ENCODE measurements at places on chromosomes 4 and X.

- no peak for DNase-seq
Measured at GRCh38 chrX:137743414-137743813, 177.5 kb downstream of the ZIC3 start.

GRCh38 chrX:49212209-49212608 is 12.2 kb upstream of the SYP start:
- no peak for DNase-seq

DNA sequence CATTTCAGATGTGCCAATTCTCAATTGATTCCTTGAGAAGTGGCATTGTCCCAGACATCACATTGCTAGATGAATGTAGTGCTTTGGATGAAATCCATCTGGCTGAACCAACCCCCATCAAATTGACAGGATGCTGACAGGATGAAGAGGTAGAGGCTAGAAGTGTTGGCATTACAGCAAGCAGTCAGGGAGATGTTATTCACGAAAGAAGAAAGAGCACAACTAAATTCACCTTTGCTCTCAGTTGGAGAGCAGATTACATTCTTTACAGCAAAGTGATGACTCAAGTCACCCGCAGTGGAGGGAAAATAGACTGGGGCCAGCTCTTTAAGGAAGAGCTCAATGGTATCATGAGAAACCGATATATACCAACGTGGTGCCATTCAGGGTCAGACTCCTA is 259.6 kb downstream of the C4orf33 start:
- no peak for DNase-seq

DNA sequence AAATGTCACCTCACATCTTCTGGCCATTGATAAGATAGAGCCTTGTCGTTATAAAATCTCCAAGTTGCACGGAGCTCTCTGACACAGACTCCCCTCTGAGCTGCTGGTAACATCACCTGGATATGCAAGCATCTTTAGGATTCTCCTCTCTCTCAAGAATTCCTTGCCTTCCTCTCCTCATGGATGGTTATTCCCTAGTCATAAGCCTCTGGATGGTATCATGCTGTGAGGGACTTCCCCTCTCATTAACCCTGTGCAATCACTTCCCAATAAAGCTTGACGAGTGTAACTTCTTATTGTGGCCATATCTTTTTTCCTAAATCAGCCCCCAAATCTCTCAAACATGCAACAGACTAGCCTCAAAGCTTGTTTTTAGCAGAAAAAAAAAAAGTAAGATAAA is 1057.0 kb upstream of the SLIT2 start:
- no peak for DNase-seq

- no peak for DNase-seq
Measured at GRCh38 chr4:632926-633325, 7.6 kb downstream of the PDE6B start.

DNA sequence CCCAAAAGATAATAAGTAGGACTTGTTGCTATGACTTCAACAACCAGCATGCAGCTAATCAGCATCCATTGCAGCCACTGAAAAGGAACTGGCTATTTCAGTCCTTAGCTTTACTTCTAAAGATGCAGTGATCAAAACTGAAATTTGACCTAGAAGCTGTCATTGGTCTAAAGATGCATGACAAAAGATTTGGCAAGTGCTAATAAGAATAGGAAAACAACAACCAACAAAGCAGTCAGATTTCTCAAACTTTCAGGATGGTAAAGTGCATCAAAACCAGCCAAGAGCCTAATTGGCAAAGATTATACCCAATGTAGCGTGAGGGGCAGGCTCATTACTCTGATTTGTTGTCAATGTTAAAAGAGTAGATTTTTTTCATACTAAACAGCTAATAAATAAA is 77.1 kb upstream of the WDR17 start:
- no peak for DNase-seq

GRCh38 chrX:39808471-39808917 is 289.3 kb downstream of the BCOR start:
- DNase-seq, result no peak

GRCh38 chr4:189845145-189845846 is 95.4 kb upstream of the FRG1 start:
- DNase-seq, result no peak

- no peak for DNase-seq
Measured at GRCh38 chr4:104022226-104022625, 302.4 kb upstream of the TACR3 start.

DNA sequence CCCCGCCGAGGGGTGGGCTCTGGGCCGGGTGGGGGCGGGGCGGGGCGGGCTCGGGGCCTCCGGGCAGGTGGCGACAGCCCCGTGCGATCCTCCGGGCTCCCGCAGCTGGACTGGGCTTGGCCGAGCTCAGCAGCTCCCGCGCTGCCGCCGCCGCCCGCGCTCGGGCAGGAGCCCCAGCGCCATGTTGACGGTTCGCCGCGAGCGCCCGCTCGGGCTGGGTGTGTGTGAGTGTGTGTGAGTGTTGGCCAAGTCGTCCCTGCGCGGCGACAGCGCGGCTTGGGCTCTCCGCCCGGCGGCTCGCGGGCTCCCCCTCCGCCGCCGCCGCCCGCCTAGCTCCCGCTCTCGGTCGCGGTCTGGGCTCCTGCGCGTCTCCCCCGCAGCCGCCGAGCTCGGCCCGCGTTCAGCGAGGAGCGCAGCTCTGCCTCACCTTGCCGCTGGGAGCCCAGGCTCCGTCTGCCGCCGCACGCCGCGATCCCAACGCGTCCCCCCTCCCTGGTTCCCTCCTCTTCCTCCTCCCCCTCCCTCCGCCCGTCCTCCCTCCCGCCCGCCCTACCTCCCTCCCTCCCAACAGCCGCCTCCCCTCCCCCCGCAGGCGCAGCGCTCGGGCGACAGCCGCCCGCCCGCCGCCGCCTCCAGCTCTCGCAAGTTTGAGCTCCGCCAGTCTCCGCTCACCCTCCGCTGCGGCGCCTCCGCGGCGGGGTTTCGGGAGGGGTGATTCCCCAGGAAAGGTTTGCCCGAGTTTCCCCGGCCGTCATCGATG is at the start of gene BCOR:
Gene BCOR (minus strand): TSS at position 455 of the 760 bp plus-strand sequence. CDS start 20,029 bp downstream, outside the sequence.
- peak; percentile 72 for DNase-seq

GRCh38 chrX:4994855-4995254 is 1233.8 kb downstream of the NLGN4X start:
- no peak for DNase-seq

DNA sequence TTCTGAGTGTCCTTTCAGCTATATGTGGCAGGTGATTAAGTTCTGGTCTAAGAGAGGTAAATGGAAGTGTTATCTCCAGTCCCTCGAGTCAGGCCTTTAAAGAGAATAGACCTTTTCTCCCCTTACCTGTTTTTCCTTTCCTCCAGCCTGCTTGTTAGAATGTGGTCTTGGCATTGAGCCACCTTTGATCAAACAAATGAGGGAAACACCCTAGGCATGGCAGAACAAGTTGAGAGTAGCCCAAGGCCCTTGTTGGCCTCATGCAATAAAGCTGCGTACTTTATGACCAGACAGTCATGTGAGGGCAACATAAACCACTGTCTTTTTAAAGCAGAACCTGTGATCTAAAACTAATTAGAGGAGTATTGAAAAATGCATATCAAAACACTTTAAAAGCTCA is 13.2 kb upstream of the IL13RA2 start:
- no peak for DNase-seq

DNA sequence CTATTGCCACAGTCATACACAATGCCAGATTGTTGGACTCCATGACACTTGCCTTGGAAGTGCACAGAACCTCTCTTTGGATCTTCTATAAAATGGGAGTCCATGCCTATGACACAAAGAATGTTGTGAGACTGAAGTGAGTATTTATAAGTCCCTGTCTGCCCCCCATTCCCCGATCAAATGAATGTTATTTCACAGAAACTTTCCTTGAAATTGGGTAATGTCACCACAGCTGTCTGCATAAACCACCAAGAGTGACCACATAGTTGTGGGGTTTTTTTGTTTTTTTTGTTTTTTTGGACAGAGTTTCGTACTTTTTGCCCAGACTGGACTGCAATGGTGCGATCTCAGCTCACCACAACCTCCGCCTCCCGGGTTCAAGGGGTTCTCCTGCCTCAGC is 27.1 kb upstream of the REST start:
- DNase-seq, result no peak

DNA sequence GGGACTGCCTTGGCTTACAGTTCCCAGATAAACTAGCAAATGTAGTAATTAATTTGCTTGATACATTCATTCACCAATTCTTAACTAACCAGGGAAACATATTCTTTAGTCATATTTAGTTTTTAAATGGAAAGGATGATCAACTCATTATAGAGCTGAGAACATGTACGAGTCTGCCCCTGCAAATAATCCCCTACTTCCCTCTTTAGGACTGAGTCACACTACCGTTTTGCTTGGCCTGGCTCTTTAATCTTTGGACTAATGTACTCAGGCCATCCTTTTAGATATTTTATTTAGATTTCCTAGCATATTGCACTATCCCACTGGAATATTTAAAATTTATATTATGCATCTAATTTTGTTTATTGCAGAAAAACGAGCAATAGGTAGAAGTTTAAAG is 105.5 kb upstream of the LCORL start:
- no peak for DNase-seq

- DNase-seq, result no peak
Measured at GRCh38 chr4:71711985-71712348, 71.9 kb downstream of the GC start.

GRCh38 chr4:42216664-42217063 is 64.2 kb upstream of the BEND4 start:
- DNase-seq, result no peak

- peak; percentile 77 for DNase-seq
Measured at GRCh38 chrX:69615779-69616456, at the start of gene EDA. TSS of gene EDA (plus strand) at chrX:69616113.

DNA sequence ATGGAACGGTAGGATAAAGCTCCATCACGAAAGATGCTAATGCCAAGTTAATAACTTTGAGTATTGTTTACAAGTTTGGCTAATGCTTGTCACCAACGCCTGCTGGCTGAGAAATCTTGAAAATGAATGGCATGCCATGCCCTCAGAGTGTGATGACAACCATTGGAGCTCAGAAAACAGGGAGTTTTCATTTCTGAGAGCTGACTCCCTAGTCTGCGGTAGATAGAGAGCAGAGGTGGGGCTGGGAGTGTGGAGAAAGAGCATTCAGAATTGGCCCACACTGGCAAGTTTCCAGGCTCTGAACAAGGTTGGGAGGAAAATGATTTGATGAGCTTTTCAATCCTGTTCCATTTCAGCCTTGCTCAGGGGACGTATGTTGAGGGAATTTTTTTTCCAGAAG is 183.9 kb downstream of the CPEB2 start:
- no peak for DNase-seq

DNA sequence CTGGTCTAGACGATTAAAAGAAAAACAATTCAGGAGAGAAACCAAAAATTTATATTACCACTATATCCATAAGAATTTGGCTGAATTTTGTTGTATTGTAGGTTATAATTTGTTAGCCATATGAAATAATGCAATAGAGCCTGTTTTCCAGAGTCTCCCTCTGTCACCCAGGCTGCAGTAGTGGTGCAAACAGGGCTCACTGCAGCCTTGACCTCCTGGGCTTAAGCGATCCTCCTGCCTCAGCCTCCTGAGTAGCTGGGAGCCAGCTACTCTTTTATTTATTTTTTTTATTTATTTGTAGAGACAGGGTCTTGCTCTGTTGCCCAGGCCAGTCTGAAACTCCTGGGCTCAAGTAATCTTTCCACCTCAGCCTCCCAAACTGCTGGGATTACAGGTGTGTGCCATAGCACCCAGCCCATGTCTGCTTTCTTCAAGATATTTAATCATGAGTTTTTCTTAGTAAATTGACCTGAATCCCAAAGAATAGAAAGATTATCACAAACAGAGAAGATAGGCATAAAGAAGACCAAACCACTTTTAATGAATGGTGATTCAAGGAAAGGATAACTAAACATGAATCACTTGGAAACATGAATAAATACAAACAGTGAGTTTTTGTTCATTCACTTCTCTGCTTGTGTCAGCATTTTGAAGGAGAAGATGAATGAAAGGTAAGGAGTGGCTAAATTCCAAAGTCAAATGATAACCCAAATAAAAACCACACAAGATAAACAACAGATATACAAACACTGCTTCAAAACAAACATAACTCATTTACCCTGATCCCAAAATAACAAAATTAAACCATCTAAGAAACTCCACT is 82.1 kb downstream of the PPP3CA start:
- no peak for DNase-seq

DNA sequence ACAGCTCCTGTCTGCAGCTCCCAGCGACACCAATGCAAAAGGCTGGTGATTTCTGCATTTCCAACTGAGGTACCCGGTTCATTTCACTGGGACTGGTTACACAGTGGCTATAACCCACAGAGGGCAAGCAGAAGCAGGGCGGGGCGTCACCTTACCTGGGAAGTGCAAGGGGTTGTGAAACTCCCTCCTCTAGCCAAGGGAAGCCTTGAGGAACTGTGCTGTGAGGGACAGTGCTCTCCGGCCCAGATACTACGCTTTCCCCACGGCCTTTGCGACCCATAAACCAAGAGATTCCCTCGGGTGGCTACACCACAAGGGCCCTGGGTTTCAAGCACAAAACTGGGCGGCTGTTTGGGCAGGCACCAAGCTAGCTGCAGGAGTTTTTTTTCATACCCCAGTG is 218.9 kb downstream of the PPP3CA start:
- DNase-seq, result no peak

GRCh38 chr4:70197842-70198241 is 2.3 kb downstream of the ODAM start:
- DNase-seq, result no peak

GRCh38 chr4:80878218-80878617 is 152.3 kb upstream of the BMP3 start:
- DNase-seq, result no peak

DNA sequence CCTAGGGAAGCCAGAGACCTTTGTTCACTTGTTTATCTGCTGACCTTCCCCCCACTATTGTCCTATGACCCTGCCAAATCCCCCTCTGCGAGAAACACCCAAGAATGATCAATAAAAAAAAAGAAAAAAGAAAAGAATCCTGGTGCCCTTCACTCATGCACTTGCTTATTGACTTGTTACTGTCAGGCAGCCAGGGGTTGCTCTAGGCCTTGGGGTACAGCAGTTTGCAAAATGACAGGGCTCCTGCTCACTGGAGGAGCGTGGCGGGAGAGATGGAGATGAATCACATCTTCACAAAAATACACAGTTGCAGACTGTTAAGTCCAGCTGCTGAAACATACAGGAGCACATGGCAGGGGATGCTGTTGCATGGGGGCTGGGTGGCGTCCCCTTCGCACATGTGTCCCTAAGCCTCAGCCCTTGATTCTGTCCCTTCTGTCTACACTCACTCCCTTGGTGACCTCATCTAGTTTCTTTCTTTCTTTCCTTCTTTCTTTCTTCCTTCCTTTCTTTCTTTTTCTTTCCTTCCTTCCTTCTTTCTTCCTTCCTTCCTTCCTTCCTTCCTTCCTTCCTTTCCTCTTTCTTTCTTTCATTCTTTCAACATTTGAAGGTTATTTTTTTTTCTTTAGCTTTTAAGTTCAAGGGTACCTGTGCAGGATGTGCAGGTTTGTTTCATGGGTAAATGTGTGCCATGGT is 16.9 kb upstream of the TMEM271 start:
- DNase-seq, result no peak

Data from stimulated activated CD4-positive, alpha-beta T cell treated with anti-CD3 and anti-CD28 coated beads, Interleukin-2, amount 100 ng/mL, for 24 hours (primary cell).